Fibroblast of skin of left biceps (primary cell): ENCODE measurements at places on chromosomes 2 and 18.

DNA sequence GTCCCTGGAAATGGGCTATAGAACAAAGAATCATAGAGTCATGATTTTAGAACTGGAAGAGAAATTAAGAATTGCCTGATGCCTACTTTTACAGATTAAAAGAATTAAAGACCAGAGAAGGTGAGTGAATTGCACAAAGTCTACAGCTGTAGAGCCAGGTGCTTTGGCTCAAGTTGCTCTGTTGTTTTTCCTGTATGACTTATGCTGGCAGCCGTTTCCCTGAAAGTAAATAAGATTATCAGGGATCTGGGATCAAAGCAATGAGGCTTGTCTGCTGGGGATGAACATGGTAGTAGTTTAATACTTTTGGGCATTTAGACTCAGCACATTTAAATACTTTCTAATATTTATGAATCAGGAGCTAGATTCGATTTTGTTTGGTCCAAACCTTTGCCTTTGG is 166.9 kb downstream of the PRPF40A start:
- no peak for DNase-seq

DNA sequence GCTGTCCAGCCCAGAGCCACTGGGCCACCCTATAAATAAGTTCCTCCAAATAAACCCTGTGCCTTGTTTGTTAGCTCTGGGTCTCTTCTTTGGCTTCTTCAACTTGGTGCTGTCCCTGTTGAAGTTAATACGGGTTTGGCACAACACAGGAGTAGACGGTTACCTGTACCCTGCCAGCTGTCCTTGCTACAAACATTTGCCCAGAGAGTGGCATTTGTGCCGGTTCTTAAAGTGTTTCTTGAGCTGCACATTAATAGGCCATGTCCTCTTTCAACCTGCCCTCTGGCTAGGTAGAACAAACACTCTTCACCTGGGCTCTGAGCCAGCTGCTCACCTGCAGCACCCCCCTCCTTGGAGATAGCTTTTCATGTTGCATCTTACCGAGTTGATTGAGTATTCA is 139.2 kb downstream of the NEDD4L start:
- DNase-seq, result no peak

DNA sequence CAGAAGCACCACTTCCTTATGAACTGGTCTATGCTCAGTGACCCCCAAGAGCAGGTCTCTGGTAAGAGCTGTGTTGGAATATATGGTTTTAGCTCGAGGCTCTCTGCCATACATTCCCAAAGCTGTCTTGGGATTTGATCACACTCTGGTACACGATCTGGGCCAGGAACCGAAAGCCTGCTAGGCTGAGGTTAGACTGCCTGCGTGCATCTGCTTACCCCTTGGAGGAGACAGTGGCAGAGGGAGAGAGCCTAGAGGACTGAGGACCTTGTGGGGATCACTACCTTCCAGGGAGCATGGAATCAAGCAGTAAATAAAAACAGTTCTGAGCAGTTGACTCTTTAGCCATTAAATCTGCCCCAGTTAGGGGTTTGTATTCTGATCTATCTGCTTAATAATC is 63.7 kb downstream of the ZNF532 start:
- no peak for DNase-seq

GRCh38 chr18:24208270-24209035 is 69.6 kb downstream of the CABYR start:
- no peak for DNase-seq

DNA sequence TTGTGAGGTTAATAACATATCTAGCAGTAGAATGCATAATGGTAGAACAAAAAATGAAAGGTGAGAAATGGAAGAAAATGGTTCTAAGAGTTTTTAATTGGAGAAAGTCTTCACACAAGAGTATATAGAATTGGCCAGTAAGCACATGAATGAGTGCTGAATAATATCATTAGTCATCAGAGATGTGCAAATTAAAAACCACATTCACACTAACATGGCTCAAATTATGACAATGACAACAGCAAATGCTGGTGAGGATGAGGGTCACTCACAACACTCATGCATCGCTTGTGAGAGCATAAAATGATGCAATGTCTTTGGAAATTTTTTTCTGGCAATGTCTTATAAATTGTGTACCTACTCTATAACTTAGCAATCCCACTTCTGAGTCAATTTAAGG is 1355.4 kb upstream of the ACVR2A start:
- no peak for DNase-seq

GRCh38 chr2:64260817-64261216 is 116.6 kb upstream of the PELI1 start:
- no peak for DNase-seq

GRCh38 chr2:84519332-84519957 is 3.1 kb downstream of the DNAH6 start:
- no peak for DNase-seq

DNA sequence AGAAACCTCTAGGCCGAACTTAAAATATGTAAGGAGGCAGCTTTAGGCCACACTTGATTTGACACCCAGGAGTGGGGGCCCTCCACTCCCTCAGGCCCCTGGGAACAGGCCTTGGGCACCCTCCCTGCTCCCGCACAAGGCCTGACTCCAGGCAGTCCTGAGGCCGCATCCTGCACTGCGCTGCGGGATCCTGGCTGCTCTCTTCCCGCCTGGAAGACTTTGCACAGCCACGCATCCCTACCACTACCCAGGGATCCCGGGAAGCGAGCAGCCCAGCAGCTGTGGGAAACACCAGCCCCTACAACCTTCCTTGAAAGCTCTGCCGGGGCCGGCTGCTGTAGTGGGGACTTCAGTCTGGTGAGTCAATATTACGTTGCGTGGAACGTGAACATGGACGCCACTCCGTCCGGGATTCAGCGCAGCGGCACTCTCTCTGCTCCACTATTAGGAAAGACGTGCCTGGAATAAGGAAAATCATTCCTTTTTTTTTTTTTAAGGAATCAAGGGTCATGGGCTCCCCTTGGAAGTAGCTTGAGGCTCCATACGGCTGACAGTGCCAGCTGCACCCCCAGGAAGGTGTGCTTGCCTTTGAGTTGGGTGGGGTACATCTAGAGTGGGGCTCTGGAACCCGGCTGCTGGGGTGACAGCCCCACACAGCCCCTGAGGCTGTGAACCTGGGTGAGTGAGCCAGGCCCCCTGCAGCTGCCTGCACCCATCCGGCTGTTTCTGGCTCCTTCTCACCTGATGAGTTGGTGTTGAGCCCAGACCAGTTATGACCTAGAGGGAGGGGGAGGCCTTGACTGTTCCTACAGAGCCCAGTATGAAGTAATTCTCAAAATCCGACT is 119.2 kb upstream of the TMEM18 start:
- DNase-seq, result no peak

DNA sequence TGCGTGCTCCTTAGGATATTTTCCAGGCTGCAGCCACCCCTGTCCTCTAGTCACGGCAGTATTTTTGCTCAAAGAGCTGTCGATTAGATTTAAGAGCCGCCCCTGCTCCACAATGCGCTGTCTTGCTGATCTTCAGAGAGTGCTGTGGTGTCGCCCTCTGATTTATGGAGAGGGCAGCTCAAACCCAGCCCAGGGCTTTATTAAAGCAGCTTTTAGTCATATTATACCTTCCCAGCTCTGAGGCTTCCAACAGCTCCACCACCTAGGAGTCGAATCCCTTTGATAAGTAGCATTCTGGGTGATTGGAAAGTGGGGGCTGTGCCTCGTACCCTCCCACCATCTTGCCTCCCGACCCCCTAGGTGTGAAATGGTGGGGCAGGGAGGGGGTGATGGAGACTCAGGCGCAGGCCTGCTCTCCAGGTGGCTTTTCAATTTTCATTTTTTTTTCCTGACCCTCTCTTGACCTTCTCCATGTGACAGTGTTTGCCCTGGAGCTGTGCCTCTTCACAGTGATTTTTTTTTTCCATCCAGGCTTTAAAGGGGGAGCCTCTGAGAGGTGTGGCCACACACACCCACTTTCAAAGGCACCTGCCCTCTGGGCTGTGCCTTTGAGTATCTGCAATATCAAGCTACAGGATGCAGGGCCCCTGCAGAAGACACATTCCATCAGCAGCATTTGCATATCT is 53.1 kb upstream of the NRP2 start:
- no peak for DNase-seq

DNA sequence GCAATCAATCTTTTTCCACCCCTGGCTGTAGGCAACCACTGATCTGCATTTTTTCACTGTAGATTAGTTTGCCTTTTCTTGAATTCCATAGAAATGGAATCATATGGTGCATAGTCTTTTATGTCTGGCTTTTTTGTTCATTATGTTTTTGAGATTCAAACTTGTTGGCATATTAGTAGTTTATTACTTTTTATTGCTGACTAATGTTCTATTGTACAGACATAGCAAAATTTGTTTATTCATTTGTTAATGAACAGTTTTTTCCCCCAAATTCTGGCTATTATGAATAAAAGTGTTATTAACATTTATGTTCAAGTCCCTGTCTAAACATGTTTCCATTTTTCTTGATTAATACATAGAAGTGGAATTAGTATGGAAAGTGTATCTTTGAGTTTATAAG is 21.4 kb upstream of the WDSUB1 start:
- no peak for DNase-seq

DNA sequence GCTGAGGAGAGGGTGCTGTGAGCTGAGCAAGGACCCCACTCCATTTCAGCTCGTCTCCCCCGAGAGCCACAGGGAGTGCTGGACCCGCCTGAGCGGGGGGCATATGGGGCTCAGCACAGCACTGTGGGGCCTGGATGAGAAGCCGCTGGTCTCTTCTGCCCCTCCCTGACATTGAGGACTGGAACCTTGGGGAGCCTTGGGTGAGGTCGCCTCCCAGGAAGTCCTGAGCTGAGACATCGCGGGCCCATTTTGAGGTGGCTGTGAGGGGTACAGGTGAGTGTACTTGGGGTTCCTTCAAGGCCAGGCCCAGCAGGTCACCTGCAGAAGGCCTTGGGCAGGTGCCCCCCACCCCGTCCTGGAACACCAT is 3.1 kb upstream of the AQP12A start:
- DNase-seq, result no peak

DNA sequence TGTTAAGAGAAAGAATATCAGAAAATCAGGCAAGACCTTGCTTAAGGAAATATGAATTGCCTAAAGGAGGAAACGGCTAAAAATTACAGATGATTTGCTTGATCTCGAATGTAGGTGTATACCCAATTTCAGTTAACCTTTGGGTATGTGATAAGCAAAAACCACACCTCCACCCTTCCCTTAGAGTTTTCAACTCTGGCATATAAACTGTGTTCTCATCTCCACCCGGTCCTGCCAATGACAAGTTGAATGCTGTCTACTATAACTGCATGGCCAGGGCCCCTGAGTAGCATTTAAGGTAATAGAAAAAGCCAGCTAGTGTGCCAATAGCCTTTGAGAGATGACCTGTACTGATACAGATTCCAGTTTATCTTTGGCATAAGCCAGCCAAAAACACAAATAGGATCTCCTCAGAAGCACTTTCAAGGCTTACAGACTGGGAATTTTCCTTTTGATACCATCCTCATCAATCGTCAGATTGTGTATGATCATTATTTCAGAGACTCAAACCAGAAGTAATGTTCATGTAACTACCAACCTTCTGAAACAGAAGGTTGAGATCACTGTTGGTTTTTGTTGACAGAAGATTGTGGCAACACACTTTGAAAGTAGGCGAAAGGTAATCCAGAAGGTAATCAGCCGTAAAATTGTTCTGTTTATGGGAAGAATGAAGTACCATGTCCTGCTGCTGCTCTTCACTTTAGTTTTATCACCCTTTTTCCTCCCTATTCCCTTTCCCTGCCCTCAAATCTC is 163.1 kb downstream of the GFPT1 start:
- DNase-seq, result no peak

DNA sequence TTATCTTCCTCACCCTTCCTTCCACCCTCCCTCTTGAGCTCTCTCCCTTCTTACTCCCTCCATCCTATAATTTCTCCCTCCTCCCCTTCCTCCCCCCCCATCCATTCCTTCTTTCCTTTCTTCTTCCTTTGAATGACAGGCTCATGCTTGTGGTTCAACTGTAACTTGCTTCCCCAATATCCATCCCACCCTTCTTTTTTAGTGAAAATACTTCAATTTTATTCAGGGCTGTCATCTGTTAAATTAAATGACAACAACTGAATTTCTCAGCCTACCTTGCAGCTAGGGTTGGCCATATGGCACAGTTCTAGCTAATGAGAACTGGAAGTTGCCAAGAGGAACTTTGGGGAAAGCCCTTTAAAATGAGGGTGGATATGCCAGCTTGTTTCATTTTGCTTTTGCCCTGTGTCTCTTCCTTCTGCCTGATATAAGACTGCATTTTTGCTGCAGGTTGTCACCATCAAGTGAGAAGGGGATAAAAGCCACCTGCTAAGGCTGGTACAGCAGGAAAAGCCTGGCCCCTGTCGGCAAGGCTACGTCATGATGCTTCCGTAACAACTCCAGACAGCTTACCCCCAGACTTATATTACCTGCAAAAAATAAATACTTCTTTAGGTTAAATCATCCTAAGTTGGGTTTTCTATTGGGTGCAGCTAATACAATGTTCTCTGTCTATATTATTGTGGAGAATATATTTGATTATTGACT is 121.8 kb downstream of the NXPH2 start:
- no peak for DNase-seq

GRCh38 chr2:217664761-217665160 is 338.0 kb downstream of the TNS1 start:
- DNase-seq, result no peak

GRCh38 chr2:102489646-102490045 is 16.6 kb downstream of the SLC9A4 start:
- no peak for DNase-seq

GRCh38 chr2:19949071-19949470 is 40.8 kb downstream of the WDR35 start:
- DNase-seq, result peak; percentile 28

DNA sequence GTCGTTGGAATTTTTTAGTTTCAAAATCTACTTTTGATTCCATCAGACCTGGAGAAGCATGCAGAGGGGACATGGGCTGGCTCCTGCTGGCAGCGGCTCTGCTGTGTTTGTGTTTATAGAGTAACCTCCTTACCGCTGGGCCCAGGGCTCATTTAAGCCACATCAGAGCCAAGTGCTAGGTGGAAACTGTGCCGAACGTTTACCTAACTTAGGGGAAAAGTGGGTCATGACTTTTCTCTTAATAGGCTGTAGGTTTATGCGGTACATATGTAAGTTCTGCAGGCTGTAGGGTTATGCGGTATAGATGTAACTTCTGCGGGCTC is 17.7 kb downstream of the CNDP2 start:
- DNase-seq, result no peak

- DNase-seq, result no peak
Measured at GRCh38 chr2:11344956-11345677, 681 bp upstream of the ROCK2 start.

DNA sequence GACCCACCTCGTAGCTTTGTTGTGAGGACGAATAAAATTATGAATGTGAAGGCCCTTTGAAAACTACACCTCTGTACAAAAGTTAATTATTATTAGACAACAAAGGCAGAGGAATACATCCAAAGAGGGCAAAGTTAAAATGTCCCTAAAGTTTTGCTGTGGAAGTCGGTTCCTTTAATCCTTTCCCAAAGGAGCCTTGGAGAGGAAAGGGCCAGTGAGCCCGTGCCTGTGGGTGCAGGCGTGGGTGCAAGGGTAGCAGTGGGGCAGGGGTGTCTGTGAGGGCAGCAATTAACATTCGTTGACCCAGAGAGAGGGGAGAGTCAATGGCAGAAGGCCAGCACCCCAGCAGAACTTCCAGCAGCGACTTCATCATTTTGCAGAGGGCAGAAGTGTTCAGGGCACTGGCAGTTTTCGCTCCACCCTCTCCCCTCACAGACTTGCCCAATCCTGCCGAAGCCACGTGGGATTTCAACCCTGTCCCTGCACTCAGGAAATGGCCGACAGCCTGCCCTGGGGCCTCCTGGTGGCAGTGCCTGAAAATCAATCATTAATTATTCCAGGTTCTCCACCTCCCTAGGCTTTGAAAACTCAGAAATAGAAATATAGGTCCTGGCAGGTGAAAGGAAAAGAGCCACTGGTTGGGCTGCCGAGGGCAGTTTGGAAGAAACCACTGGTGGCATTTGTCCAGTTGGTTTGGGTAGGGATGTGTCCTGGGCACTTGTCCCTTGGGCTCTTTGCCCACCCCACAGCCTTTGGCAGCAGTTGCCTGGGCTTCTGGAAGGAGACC is 4.2 kb upstream of the PAX8 start:
- DNase-seq, result no peak
